ENCODE measurements at places on chromosomes 3 and 15.

DNA sequence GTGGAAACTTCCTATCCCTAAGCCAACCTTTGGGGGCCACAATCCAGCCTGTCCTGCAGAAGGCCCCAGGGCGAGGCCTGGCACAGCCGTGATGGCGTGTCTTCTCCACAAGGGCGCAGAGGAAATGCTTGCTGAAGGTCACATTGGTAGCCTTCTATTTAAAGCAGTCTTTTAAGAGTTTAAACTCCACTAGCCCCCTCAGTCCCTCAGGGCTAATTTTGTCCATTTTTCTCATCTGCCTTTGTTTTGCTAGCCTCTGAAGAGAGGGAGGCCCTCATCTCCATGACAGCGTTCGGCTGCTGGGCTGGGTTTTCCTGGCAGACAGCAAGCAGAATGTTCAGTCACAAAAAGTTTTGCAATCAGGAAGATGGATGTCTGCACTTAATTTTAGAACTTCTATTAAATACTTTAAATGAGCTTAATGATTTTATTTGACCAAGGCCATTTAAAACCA is 40.8 kb downstream of the RARB start:
- no peak for DNase-seq

- no peak for DNase-seq
Measured at GRCh38 chr15:90138071-90138833, 36.0 kb upstream of the IDH2 start.

DNA sequence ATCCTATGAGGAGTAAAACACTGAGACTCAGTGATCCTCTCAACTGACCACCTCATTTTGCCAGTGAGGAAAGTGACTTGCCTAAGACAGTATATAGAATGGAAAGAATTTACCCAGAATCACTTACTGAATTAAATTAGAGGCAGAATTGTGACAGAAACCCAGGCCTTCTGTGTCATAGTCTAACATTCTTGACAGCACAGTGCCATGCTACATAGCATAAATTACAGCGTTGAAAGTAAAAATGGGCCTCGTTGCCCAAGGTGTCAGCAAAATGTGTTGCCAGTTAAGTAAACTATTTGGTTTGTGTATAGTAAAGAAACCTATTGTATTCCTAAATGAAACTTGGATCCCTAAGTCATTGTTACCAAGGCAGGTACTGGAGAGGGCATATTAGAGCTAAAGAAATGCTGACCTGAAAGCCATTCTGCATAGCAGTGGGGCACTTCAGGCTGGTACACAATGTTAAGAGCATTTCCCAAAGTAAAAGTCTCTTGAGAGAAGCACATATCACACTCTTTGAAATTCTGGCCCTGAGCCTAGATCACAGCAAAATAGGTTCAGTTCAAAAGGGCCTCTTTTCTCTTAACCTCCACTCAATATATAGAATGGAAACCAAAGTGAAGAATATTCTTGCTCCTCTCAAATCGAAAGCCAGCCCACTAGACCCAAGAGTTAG is 53.8 kb downstream of the HMG20A start:
- DNase-seq: no peak

DNA sequence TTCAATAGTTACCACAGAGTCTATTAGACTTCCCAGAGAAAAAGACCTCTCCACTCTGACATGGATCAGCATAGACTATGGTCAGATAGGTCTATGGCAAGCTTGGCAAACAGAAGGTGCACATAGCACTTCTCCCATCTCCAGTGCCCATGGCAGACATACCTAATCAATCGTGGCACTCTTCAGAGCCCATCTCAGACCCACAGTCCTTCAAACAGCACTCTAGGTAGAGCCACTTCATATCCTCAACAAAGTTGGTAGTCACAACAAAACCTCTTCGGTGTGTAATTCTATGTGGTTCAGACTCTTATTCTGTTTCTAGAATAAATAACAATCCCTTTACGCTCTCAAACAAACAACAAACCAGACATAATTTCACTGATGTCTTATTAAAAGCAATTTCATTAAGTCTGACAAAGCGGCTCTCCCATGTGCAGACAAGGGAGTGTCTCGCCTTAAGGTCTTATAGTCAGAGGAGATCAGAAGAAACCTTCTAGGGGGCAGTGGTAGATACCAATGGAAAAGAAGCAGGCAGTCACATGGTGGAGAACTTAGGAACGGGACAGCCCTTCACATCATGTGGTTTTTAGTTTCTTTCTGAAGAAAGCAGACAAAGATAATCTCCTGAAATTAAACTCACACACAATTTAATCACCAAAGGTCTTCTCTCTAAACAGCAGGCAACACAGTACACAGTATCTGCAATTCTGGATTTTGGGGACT is 483.4 kb downstream of the FOXP1 start:
- no peak for DNase-seq

- no peak for DNase-seq
Measured at GRCh38 chr3:51960386-51960785, 5.2 kb downstream of the GPR62 start.

GRCh38 chr3:125322166-125322565 is 53.0 kb downstream of the ZNF148 start:
- DNase-seq: peak; percentile 65

DNA sequence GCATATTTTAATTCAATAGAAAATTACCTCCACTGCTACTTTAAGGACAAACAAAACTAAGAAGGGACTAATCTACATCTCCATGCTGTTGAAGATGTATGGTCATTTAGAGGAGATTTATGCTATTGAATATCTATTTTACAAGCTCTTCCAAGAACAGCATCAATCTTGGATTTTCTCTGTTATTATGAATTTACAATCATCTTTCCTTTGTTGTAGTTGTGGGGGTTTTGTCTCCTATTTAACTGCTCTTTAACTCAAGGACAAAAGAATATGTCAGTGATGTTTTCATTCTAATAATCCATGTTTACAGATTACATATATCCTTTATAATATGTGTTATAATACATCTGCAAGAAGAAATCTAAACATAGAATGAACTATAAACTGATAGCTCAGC is 907.8 kb downstream of the ROBO2 start:
- DNase-seq: no peak

- no peak for DNase-seq
Measured at GRCh38 chr3:122094125-122094524, 39.0 kb downstream of the CD86 start.

DNA sequence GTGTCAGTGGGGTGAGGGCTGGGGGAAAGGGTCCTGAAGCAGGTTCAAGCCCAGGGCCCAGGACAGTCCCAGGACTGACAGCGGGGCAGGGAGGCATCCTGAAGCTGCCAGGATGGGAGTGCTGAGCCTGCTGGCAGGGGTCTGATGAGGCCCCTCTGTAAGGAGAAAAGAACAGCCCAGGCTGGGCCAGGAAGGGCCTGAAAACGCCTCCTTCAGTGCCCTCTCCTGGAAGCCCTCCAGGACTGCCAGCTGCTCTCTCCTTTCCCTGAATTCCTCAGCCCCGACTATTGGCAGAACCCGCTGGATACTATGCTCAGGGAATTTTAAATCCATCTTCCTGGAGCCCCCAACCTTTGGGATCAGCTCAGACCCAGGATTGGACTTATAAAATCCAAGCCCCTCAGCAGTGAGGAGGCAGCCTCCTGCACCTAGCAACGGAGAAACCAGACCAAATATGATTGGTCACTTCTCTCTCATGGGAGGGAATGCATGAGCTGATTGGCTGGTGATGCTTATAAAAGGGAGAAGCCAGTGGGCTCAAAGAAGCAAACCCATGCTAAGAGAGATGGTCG is 203.5 kb upstream of the LINGO1 start:
- DNase-seq: no peak
